Mucosa of gallbladder (tissue), 1 donor: ENCODE measurements at places on chromosomes 5 and 9.

GRCh38 chr9:18994263-18994916, 38.6 kb downstream of the SAXO1 start:
- DNase-seq: no peak

DNA sequence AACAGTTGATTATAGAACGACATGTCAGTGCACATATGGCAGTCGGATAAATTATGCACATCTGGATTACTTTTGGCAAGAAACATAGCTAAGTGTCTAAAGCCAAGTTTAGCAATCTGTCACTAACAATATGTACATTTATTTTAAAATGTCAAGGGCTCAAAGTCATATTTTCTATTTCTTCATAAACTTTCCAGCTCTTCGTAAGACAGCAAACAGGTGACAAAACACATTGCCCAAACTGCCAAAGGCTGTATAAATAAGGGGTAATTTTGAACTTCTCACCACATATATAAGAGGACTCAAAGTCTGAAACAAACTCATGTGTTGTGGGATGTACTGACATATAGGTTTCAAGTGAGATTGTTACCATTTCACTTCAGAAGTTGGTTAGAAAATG, 237.2 kb downstream of the ARL15 start:
- DNase-seq: no peak

DNA sequence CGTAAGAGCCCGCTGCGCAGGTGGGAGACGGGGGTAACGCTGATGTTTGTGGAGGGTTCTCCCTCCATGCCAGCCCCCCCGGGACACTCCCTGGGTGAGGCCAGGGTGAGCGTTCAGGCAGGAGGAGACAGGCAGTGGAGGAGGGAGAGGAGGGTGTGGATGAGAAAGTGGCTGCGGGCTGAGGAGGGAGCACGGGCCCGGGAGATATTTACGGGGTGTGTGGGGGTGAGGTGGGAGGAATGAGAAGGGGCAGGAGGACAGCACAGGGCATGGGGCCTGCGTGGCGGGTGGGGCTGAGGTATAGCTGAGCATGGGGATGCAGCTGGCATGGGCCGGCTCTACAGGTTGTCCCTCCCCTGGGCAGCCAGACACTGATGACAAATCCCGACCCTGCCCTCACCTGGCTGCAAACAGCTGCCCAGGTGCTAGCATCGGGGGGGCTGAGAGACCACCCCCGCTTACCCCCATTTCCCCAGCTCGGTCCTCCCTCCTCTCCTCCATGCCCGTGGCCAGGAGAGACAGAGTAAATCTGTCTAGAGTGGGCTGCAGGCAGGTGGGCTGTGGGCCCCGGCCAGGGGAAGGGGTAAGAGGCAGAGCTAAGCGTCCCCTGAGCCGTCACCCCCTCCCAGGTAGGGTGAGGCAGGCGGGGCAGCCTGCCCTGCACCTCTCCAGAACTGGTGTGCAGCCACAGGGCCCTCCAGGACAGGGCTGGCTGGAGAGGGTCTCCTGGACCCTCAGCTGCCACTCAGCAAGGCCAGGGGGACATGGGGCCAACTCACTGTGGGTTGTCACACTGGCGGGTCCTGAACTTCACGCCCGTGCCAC, 79.2 kb downstream of the ZNF354C start:
- DNase-seq: no peak

DNA sequence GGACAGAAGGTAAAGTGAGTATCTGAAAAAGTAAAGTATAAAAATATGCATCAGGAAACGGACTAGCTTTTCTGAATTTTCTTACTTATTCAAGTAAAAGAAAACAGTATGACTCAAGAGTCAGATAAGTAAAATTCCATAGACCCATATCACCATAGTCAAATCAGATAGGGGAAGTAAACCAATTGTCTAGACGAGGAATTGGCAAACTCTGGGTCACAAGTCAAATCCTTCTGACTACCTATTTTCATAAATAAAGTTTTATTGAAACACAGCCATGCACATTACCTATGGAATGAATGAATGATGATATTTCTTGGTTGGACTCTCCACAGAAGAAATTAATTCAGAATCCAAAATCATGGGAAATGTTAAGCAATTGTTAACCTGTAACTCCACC, 59.1 kb upstream of the TMC1 start:
- DNase-seq: no peak

DNA sequence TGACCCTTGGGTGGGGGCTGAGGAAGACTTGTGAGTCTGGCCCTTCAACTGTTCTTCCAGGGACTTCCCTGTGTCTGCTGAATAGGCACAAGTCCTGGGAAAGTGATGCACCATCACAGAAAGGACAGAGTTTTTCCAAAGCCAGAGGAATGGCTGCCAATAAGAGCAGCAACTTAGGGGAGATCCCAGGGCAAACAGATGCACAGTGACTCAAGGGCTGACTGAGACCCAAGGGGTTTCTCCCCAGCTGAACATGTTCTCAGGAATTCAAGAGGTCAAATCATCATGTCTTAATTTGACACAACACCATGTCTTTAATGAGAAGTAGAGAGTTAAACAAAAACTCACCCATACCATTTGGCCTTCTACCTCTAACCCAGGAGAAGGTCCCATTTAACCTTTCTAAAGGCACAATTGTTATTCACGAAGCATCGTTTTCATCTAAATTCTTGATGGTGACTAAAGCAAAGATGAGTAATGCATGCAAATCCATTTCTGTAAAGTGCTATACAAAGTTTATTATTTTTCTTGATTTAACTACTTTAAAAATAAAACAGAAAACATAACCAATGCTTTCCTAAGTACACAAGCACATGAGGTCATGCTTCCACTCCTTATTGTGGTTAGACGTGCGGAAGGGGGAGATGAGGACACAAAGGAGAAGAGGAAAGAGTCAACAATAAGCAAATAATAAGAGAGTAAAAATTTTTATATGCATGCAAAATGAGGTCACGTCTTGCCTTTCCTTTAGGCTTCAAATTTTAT, 324.1 kb downstream of the PLK2 start:
- DNase-seq: no peak

- DNase-seq: no peak
These were observed 8.3 kb upstream of the XPA start for GRCh38 chr9:97705354-97705950.

DNA sequence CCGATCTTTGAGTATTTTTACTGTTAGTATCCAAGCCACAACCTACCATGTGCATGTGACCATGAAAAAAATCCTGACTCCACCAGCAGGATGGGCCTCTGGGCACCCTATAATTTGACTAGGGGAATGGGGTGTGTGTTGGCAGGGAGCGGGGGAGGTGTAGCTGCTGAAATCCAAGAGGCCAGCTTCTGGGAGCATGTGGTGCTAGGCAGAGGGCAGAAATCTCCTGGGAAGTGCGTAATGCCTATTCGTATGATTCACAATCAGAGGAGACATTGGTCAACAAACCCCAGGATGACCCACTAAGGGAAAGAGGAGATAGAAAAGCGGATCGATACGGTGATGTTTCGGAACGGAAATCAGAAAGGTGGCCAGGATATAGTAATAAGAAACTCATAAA, 149.9 kb downstream of the ARSB start:
- no peak for DNase-seq

DNA sequence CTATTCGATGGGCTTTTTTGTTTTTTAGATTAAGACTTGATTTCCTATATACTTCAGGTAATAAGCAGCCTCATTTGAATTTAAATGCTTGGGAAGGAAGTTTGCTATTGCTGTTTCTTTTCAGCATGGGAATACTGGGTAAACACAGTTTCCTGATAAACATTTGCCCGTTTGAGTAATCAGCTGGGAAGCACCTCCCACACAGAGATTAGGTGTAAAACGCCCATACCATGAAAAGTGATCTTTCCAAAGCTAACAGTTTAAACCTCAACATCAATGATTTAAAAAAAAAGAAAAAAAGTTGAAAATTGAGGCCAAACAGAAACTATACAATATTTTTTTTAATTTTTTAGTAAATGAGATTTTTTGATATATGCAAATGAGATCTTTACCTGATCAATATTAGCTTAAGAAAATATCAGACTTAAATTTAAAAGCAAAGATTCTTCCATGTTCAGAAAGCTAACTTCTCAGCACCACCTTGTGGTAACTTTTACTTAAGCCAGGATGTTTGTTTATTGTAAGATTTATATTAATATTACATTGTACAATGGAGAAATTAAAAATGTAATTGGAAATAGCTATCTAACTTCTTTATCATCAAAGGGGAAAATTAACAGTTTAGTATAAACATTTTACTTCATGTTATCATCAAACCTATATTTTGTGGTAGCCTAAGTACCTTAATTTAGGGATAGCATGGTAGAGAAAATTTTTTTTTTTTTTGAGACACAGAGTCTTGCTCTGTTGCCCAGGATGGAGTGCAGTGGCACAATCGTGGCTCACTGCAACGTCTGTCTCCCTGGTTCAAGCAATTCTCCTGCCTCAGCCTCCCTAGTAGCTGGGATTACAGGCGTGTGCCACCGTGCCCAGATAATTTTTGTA, 39.8 kb downstream of the F2RL2 start:
- DNase-seq: no peak

- no peak for DNase-seq
These were observed 1255.2 kb downstream of the EFNA5 start for GRCh38 chr5:106415541-106415940.

DNA sequence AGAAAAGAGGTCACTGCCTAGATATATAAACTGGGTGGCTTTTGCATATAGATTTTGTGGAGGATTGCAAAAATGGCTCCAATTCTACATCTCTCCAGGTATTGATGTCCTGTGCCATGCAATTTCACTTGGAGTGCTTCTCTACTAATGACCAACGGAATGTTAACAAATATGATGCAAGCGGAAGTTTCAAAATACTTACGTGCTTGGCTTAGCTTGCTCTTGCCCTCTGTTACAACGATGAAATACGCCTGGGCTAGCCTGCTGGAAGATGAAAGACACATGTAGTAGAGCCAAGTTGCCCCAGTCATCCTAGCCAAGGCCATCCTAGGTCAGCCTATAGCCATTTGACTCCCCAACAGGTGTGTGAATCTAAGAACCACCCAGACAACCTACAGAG, 3.6 kb upstream of the POC5 start:
- no peak for DNase-seq

- no peak for DNase-seq
These were observed 109.6 kb upstream of the CNTLN start for GRCh38 chr9:17025281-17025680.

DNA sequence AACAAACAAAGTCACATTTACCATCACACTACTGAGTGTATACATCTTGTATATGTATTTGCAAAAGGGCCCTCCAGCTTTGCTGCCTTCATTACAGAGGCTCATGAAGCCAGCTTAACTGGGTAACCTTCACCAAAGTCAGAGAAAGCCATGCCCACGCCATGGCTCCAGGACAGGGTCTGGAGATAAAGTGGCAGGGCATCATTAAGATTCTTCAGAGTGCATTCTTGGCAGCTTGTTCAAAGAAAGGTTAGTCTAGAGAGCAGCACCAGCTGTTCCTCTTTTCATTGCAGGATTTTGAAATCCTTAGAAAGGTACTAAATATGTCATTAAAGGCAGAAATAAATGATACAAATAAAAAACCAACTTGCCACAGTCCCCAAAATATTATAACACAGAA, 333.2 kb downstream of the NDUFS4 start:
- DNase-seq: no peak

GRCh38 chr5:170614720-170615119, 110.9 kb downstream of the KCNIP1 start:
- no peak for DNase-seq

DNA sequence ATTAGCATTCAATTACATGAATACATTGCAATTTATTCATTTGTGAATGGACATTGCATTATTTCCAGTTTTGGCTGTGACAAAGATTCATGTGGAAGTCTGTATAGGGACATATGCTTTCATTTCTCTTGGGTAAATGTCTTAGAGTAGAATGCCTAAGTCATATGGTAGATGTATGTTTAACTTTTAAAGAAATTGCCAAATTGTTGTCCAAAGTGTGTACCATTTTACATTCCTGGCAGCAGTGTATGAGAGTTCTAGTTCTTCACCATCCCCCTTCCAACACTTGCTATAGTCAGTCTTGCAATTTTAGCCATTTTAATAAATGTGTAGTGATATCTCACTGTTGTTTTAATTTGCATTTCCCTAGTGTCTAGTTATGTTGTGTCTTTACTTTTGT, 122.2 kb downstream of the TMC1 start:
- no peak for DNase-seq

- no peak for DNase-seq
These were observed 185.1 kb upstream of the ELAVL2 start for GRCh38 chr9:24011009-24011717.

DNA sequence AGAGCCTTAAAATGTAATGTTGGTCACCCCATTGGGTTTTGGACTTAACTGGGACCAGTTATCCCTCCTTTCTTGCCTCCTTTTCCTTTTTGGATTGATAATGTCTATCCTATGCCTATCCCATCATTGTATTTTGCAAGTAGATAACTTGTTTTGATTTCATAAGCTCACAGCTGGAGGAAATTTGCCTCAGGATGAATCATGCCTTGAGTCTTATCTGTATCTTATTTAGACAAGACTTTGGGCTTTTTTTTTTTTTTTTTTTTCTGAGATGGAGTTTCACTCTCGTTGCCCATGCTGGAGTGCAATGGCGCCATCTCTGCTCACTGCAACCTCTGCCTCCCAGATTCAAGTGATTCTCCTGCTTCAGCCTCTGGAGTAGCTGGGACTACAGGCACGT, 443.3 kb downstream of the DNAH5 start:
- DNase-seq: no peak

- no peak for DNase-seq
These were observed 52.9 kb downstream of the PAM start for GRCh38 chr5:102807878-102808502.
